ENCODE measurements at places on chromosomes 12 and 14.
A peak's percentile ranks its signal among the peaks of the same experiment; 100 is the strongest.

GRCh38 chr12:57751432-57751787 is 700 bp downstream of the CDK4 start:
- peaks cover 47% of the 10 kb centered on the region for H3K4me1 ChIP-seq
- H3K27ac ChIP-seq, result peak overlapping the region; percentile 94
- H3K27me3 ChIP-seq, result no peaks in the 10 kb centered on the region

DNA sequence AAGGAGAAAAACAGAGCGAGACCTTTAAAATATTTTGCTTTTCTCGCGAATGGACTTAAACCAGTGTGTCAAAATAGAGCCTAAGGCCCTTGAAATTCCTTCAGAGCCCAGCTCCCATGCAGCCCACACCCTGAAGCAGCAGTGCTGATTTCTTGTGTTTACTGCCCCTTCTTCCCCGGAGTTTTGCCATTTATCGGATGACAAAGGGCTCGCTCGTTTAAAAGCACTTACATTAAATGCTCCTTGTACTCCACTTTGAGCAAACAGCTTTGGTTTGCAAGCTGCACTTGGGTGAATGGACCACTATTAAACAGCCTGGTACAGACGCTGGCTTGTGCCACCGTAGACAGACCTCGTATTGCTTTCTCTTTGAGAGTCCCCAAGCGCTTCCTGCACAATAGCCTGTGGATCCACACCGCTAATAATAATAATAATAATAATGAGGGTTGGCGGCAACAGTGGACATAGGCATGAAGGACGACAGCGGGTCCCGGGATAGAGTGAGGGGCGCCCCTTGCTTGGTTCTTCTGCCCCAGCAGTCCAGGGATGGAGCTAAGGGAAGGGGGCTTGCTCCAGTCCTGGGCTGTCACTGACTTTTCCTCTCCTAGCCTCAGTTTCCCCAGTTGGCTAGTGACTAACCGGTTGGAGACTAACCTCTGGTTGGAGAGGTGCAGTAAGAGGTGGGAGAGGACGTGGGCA is 6.6 kb downstream of the DLK1 start:
- H3K4me3 ChIP-seq, result no peak overlapping the region
- H3K36me3 ChIP-seq, result no peaks in the 10 kb centered on the region
- peaks cover 8% of the 10 kb centered on the region for H3K27me3 ChIP-seq

GRCh38 chr12:38585086-38585485 is 268.5 kb downstream of the ALG10B start:
- no peaks in the 10 kb centered on the region for H3K27me3 ChIP-seq
- no peaks in the 10 kb centered on the region for H3K36me3 ChIP-seq
- no peak overlapping the region for H3K4me3 ChIP-seq
- no peak overlapping the region for H3K27ac ChIP-seq
- no peaks in the 10 kb centered on the region for H3K4me1 ChIP-seq
- DNase-seq, result no peak

- H3K4me1 ChIP-seq, result no peaks in the 10 kb centered on the region
- DNase-seq, result no peak
- no peaks in the 10 kb centered on the region for H3K36me3 ChIP-seq
Observed at GRCh38 chr12:61397668-61398067, 862.5 kb upstream of the USP15 start.

- no peak for DNase-seq
- H3K36me3 ChIP-seq, result peaks cover 13% of the 10 kb centered on the region
- H3K27me3 ChIP-seq, result no peaks in the 10 kb centered on the region
- peak overlapping the region; percentile 28 for H3K4me3 ChIP-seq
Observed at GRCh38 chr14:70665448-70666360, 24.0 kb downstream of the TTC9 start.

GRCh38 chr12:67056329-67056728 is 212.8 kb upstream of the CAND1 start:
- peaks cover 8% of the 10 kb centered on the region for H3K27me3 ChIP-seq
- no peak overlapping the region for H3K4me3 ChIP-seq
- H3K4me1 ChIP-seq, result no peaks in the 10 kb centered on the region
- no peaks in the 10 kb centered on the region for H3K36me3 ChIP-seq
- no peak for DNase-seq

- peaks cover 6% of the 10 kb centered on the region for H3K4me1 ChIP-seq
- H3K27ac ChIP-seq, result no peak overlapping the region
- H3K36me3 ChIP-seq, result no peaks in the 10 kb centered on the region
- no peaks in the 10 kb centered on the region for H3K27me3 ChIP-seq
- no peak for DNase-seq
- H3K4me3 ChIP-seq, result no peak overlapping the region
Observed at GRCh38 chr14:98953551-98954348, 318.2 kb downstream of the BCL11B start.

DNA sequence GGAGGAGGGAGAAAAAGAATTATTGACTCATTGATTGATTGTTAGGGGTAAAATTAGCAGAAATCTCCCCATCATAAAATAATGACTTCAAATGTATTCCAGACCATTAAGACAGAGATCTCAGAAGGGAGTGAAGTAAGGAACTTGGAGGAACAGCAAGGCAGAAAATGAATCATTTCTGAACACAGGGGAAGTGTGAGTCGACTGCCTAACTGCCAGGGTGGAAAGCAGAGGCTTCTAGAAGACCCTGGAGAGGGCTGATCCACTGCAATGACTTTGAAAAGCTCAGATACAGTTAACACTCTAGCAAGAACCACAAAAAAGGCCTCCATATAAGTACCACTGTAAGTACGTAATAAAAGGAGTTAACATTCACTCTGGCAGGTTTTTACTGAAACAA is 9.7 kb downstream of the GLTP start:
- no peak for DNase-seq
- H3K27ac ChIP-seq, result no peak overlapping the region
- peaks cover 19% of the 10 kb centered on the region for H3K4me1 ChIP-seq
- no peak overlapping the region for H3K4me3 ChIP-seq
- no peaks in the 10 kb centered on the region for H3K27me3 ChIP-seq
- no peaks in the 10 kb centered on the region for H3K36me3 ChIP-seq

DNA sequence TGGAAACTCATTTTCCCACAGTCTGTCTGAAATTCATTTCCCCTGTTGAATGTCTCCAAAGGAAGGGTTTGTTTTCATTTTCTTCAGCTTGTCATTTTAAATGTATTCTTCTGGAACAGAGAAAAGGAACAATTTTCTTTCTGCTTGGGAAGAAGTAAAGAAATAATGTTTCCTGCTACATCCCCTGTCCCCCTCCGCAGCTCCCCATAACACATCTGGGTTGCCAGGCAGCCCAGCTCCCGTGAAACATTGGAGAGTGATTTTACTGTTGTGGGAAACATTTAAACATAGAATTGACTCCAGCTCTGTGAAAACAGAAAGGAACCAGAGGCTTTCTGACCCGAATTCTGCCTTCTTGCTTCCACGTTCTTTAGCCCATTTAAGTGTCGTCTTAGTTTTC is 159.5 kb downstream of the TMEM132C start:
- no peaks in the 10 kb centered on the region for H3K27me3 ChIP-seq
- no peak for DNase-seq
- H3K36me3 ChIP-seq, result no peaks in the 10 kb centered on the region
- no peaks in the 10 kb centered on the region for H3K4me1 ChIP-seq

- H3K27ac ChIP-seq, result no peak overlapping the region
- peaks cover 33% of the 10 kb centered on the region for H3K4me1 ChIP-seq
- DNase-seq, result no peak
- no peaks in the 10 kb centered on the region for H3K27me3 ChIP-seq
- no peaks in the 10 kb centered on the region for H3K36me3 ChIP-seq
- H3K4me3 ChIP-seq, result no peak overlapping the region
Observed at GRCh38 chr12:116556964-116557698, 2.0 kb upstream of the MAP1LC3B2 start.

GRCh38 chr14:92937051-92937937 is 14.3 kb downstream of the CHGA start:
- DNase-seq, result no peak
- H3K36me3 ChIP-seq, result peaks cover 3% of the 10 kb centered on the region
- H3K4me3 ChIP-seq, result no peak overlapping the region
- H3K4me1 ChIP-seq, result no peaks in the 10 kb centered on the region
- no peak overlapping the region for H3K27ac ChIP-seq

DNA sequence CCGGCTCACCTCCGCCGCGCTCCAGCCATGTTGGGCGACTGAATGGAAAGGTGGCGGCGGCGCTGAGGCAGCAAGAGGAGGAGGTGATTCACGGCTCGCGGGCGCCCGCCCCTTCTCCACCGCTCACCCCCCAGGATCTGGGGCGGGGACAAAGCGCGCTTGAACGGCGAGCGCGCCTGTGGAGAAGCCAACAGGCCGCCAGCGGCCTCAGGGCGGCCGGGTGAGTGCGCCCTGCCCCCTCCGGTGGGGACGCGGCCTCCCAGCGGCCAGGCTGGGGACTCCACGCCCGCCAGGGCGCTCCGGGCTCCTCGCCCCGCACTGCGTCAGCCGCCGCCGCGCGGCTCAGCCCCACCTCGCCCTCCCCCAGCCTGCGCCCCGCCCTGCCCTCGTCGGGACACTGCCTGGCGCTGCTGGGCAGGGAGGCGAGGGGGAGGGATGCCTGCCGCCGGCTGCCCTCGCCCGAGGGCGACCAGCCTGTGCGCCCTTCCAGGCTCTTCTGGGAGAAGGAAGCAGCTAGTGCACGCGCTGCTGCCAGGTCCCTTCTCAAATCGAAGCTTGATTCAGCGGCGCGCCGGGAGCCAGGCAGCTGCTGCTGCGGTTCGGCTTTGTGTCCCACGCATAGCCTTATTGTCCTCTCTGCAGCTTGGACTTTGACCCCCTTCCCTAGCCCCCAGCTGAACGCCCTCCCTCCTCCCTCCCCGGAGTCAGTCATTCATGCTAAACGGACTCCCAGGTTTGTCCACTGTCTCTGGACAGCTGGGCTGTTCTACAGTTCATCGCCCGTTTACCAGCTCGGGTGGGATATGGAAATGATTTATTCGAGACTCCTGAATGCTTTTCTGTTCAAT is at the start of gene KIF21A:
Gene KIF21A (minus strand): TSS at position 40 of the 848 bp plus-strand sequence. CDS start 150 bp downstream, outside the sequence.
- H3K36me3 ChIP-seq, result peaks cover 2% of the 10 kb centered on the region
- H3K27me3 ChIP-seq, result peaks cover 4% of the 10 kb centered on the region
- H3K4me1 ChIP-seq, result peaks cover 20% of the 10 kb centered on the region

DNA sequence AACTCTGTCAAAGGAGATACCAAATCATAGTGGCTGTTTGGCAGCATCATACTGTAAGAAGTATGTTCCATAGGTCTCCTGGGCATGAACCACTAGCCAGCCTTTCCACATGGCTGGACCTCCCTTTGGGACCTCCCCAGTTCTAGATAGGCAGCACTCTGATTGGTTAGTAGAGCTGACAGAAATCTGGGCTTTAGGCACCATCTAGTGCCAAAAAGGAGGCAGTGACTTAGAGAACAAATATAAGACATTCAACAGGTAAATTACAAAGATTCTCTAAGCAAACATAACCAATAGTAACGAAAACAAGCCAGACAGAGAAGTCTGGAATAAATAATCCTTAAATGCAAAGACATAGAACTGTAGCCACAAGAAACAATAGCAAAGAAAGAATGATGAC is 148.0 kb upstream of the PDE3A start:
- no peak overlapping the region for H3K27ac ChIP-seq
- H3K36me3 ChIP-seq, result no peaks in the 10 kb centered on the region
- DNase-seq, result no peak
- H3K27me3 ChIP-seq, result no peaks in the 10 kb centered on the region

DNA sequence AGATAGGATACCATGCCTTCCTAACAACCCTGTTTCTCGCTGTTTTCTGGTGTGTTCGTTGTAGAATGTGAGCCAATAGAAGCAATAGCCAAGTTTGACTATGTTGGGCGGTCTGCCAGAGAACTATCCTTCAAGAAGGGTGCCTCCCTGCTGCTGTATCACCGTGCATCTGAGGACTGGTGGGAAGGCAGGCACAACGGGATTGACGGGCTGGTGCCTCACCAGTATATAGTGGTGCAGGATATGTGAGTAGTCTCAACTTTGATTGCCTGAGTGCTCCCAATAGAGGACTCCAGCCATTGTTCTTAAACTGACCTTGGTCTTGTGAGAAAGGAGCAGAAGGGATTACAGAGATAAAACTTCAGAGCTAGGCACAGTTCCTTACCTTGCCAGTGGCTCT is 96.2 kb downstream of the KICS2 start:
- H3K27ac ChIP-seq, result no peak overlapping the region
- no peaks in the 10 kb centered on the region for H3K4me1 ChIP-seq
- DNase-seq, result no peak
- no peaks in the 10 kb centered on the region for H3K27me3 ChIP-seq
- no peak overlapping the region for H3K4me3 ChIP-seq
- H3K36me3 ChIP-seq, result no peaks in the 10 kb centered on the region

Measured in activated CD8-positive, alpha-beta T cell treated with anti-CD3 and anti-CD28 coated beads for 36 hours (primary cell).